ENCODE measurements at places on chromosomes 5 and 9.

DNA sequence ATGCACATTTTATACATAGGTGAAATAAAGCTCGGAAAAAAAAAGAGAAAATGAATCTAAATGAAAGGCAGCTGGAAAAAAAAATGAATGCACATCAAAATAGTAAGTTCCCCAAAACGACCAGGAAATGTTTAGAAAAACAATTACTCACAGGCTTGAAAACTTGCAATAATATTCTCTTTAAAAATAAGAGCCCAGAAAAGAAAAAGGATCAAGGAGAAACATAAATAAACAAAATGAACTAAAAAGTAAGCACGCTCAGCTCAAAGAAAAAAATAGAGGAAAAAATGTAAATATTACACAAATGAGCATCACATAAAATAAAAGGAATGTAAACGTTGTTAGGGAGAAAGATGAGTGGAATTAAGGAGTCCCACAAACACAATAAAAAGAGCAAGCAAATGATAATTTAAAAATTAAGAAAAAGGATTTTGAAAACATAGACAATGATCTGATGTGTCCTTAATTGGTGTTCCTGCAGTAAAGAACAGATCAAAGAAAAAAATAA lies 54.2 kb downstream of the SLC27A6 start:
- DNase-seq = no peak

GRCh38 chr5:180050121-180050940 lies 21.2 kb downstream of the RNF130 start:
- no peak for DNase-seq

DNA sequence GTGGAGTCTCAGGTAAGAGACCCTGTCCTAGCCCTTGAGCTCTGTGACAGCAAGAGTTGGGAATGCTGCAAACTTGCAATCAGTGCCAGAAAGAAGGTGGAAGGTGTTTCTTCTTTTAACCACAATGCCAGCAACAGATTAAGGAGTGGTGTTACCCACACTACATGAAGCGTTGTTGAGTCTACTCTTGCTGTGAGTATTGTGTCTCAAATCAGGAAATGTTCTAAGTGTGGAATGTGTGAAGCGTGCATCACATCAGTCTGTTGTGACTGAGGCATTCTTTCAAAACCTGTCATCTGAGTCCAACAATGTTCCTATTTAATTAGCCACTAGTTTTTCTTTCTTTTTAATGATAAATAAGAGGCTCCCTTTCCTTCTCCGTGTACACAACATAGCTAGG lies 2.9 kb upstream of the LURAP1L start:
- DNase-seq = no peak

GRCh38 chr9:81850724-81851123 lies 77.5 kb upstream of the SPATA31D4 start:
- DNase-seq = no peak

GRCh38 chr5:158162026-158162425 lies 303.1 kb upstream of the CLINT1 start:
- DNase-seq = no peak

DNA sequence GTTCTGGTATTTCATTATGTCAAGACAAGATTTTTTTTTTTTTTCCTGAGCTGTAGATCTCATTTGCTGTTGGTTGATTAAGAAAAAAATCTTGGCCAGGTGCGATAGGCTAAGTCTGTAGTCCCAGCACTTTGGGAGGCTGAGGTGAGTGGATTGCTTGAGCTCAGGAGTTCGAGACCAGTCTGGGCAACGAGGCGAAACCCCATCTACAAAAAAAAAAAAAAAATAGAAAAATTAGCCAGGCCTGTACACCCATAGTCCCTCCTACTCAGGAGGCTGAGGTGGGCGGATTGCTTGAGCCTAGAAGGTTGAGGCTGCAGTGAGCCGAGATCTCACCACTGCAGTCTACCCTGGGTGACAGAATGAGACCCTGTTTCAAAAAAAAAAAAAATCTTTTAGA lies 12.2 kb downstream of the CDC42SE2 start:
- DNase-seq = no peak

- DNase-seq = no peak
Observed at GRCh38 chr5:127801751-127802476, 98.7 kb downstream of the CCDC192 start.

DNA sequence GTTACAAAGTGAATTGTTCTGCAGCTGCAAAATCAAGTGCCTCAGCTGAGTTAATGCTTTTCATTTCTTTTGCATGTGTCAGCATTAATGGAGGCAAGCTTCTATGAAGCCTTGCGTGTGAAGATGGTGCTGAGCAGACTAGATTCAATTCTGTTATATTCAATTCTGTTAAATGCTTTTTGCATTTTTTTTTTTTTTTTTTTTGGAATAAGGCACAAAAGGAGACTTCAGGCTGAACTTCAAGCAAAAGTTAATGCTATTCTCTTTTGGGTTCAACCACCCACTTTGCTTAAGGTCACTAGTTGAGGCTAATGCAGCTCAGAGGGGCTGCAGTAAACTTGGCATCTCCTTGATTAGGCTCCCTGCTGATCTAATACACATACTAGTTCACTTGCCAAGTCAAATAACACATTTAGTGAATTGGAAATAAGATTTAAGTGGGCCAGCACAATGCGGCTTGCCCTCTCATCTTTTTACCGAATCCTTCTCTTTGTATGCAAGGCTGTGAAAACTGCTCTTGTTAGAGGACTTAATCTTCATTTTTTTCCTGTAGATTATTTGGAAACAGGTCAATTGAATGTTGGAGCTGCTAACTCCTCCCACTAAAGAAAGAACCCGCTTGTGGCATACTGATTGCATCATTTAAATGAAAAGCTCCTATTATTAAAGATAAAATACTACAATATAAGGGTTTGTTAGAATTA lies 1020.2 kb downstream of the NR2F1-AS1 start:
- no peak for DNase-seq

- DNase-seq = peak; percentile 79
Observed at GRCh38 chr9:136107155-136107952, 11.3 kb downstream of the TMEM250 start.

GRCh38 chr5:147803926-147804325 lies 21.4 kb upstream of the JAKMIP2 start:
- no peak for DNase-seq

DNA sequence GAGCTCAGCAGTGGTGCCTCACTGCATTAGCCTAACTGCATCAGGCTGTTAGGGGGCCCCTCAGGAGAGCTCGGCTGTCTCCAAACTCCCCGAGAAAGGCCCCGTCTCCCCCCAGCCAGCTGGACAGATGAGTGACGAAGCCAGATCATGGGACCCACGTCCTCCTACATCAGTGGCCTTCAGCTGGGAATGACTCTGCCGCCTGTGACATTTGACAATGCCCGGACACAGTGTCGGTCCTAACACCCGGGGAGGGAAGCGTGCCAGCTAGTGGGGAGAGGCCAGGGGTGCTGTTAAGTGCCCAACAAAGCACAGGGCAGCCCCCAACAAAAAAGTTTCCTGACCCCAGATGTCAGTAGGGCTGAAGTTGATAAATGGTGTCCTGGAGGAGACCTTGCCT lies 375.2 kb upstream of the IRX2 start:
- DNase-seq = no peak

DNA sequence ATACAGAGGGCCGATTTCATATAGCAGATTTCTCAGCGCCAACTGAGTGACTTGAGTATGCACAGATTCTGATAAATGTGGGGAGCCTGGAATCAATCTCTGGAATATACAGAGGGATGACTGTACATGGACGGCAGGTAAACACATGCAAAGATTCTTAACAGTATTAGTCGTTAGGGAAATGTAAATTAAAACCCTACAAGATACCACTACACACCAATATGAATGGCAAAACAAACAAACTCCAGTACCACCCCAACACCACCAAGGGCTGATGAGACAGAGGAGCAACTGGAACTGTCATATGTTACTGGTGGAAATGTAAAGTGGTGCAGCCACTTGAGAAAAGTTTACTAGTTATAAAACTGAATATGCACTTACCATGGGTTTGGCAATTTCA lies 8.3 kb upstream of the FER start:
- DNase-seq = no peak

GRCh38 chr5:111680737-111681413 lies 76.1 kb downstream of the NREP start:
- no peak for DNase-seq

DNA sequence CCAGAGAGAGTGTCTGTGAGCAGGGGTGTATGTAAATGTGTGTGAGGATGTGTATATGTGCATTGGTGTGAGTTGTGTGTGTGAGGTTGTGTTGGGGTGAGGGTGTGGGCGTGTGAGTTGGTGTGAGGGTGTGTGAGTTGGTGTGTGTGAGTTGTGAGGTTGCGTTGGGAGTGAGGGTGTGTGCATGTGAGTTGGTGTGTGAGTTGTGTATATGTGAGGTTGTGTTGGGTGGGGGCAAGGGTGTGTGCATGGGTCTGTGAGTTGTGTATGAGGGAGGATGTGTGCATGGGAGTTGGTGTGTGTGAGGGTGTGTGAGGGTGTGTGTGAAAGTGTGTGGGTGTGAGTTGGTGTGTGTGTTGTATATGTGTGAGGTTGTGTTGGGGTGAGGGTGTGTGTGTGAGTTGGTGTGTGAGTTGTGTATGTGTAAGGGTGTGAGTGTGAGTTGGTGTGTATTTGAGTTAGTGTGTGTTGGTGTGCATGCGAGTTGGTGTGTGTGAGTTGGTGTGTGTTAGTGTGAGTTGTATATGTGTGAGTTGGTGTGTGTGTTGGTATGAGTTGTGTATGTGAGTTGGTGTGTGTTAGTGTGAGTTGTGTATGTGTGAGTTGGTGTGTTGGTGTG lies 161.6 kb upstream of the IER5L start:
- no peak for DNase-seq

DNA sequence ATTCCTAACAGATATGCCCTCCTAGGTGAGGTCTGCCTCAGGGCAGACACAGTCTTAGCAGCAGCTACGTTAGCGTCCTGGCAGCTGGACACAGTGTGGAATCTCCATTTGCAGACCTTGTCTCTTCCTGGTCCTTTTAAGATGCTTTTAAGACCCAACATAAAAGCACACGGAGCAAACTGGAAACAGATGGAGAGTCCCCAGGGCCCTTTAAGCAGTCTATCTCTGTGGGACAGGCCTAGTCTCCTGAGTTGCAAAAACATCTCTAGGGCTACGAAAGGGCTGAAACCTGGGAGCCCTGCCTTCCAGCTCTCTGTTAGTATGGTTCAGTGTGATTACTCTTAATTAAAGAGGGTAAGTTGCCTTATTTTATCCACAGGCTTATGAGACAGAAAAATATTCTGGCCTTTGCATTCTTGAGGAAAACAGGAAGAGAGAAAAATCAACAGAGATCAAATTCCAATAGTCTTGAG lies 66.0 kb upstream of the GNA14 start:
- no peak for DNase-seq

- no peak for DNase-seq
Observed at GRCh38 chr5:149441986-149442385, 62.9 kb upstream of the IL17B start.

DNA sequence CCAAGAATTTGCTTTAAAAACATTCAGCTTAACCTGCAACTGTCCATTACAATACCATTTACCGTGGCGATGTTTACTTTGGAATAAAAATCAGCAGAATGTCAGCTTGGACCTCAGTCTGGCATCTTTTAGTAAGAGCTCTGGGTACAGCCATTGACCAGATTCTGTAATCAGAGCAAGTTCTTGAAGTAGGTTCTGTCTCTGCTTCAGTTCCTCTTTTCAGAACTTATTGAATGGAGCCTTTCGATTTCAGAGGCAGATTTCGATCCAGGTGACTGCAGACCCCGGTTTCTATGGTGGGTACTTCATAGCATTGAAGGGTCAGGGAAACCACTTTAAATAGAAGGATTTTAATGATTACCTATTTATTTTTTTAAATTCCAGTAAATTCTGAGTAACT lies 53.4 kb upstream of the SV2C start:
- no peak for DNase-seq

GRCh38 chr5:154309371-154309745 lies 118.8 kb downstream of the GALNT10 start:
- DNase-seq = no peak

DNA sequence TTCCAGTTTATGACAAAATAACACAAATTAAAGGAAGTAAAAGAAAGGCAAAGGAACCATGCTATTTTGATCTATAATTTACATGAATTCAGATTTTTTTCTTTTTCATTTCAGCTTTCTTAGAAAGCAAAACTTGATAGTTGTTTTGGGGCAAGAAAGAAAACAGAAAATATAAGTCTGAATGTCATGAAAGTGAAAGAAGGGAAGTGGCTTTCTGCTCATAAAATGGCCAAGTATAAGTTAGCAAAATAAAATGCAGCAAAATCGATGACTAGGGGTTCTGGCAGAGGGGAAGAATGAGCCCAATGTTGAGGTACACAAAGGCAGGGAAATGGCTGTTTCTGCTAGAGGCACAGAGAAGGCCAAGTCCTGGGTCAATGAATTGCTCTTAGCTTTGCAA lies 3.0 kb upstream of the IFNW1 start:
- peak; percentile 16 for DNase-seq

GRCh38 chr5:121873409-121873808 lies 21.7 kb downstream of the FTMT start:
- no peak for DNase-seq

DNA sequence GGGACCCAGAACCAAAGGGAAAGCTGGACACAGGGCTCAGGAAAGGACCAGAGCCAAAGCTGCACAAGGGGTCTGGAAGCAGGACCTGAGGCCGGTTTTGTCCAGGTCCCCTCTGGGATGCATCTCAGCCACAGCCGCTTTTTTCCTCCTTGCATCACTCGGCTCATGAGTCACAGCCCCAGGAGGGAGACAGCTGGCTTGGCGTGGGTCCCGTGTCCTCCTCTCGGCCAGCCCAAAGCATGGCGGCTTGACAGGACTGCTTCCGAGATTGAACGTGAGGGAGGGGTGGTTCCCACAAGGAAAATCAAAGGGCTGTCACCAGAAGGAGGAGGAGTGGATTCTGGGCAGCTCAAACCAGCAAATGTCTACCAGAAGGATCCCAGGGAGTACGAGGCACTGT lies 56.7 kb upstream of the CPLX2 start:
- DNase-seq = no peak

DNA sequence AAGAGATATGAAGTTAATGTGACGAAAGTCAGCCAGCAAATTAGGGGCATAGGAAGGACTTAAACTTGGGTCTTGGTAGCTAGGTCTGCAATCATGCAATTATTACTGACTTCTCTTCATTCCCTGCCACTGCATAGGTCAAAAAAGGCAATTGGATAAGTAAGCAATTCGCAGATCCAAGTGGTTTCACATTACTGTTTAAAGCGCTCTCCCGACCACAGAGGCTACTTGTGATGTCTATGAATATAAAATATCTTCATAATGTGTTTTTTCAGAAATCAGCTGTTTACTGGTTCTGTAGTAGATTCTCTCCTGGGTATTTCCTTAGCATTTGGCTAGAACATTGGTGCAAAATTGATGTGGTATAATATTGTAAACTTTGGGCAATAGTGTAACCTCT lies 174.7 kb upstream of the PTGER4 start:
- DNase-seq = no peak

Data from GM10248 (cell line).